Tibial nerve (tissue), 4 donors: ENCODE measurements at places on chromosomes 11 and 22.

DNA sequence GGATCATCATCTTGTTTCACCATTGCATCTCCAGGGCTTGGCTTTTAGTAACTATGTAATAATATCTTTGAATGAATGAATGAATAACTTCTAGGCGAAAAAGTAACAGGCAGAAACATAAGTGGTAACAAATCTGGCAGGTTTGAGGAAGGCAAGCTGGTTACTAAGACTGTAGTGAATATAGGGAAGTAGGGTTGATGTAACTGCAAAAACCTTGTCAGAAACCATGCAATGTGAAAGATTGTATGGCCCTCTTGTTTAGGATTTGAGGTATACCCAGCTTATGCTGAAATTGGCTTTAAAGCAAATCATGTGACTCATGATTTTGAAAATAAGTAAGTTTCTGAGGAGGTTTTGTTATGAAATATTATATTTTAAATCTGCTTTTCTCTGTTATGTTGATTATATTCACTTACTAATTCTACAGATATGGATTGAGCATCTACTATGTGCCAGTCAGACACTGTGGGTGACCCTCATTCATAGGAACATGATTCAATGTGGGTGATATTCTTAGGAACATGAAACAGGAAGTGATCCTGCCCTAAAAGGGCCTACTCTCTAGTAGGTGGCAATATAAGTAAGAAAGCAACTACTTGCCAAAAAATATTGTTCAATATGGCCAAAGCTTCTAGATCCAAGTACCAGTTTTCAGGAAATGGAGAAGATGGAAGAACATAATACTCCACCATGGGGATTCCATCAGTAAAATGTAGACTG lies 115.5 kb upstream of the CCDC90B start:
- no peak for DNase-seq

DNA sequence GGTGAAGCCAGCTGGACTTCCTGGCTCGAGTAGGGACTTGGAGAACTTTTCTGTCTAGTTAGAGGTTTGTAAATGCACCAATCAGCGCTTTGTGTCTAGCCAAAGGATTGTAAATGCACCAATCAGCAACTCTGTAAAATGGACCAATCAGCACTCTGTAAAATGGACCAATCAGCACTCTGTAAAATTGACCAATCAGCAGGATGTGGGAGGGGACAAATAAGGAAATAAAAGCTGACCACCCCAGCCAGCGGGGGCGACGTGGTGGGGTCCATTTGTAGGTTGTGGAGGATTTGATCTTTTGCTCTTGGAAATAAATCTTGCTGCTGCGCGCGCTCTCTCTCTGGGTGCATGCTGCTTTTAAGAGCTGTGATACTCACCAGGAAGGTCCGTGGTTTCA lies 202.9 kb downstream of the MIAT start:
- DNase-seq: no peak

DNA sequence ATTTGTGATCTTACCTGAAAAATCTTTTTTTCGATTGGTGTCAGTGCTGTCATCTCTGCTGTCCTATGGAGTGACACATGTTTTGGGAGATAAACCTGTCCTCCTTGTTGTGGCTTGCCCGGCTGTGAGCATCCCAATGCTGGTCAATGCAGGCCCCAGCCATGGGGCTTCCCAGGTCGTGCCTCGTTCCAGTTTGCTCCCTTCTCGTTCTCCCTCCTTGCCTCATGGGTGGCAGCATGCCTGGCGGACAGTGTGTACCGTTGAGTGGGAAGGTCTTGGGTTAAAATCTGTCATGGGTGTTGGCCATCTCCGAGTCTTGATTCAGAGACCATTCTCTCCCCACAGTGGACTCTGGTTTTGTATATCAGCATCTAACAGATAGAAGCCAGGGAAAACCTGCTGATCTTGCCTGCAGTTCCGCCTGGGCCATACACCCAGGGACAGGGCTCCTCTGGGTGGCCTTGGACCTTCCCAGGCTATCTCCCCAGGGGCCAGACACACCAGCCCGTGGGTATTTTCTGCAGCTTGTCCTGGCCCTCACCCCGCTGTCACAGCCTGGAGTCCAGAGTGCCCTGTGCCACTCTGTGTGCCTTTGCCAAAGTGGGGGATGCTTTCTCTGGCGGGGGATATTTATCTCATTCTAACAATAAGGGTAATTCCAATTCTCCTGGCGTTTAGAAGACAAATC lies 208.1 kb downstream of the TBC1D22A start:
- no peak for DNase-seq

DNA sequence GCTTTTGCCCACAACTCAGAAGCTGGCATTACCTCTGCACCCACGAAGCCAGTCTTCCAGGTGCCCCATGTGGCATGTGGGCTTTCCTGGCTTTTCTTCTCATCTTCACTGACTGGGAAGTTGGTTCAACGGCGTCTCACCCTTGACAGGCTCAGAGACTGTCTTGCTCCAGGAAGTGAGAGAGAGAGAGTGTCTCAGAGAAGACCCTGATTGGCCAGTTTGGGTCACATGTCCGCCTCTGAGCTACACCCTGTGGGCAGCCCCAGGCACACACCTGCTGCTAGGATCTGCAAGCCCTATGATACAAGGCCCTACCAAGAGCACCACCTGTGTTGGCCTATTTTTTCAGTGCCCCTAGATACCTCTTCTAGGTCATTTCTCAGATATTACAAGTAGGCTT lies 39.0 kb downstream of the RTL6 start:
- no peak for DNase-seq

DNA sequence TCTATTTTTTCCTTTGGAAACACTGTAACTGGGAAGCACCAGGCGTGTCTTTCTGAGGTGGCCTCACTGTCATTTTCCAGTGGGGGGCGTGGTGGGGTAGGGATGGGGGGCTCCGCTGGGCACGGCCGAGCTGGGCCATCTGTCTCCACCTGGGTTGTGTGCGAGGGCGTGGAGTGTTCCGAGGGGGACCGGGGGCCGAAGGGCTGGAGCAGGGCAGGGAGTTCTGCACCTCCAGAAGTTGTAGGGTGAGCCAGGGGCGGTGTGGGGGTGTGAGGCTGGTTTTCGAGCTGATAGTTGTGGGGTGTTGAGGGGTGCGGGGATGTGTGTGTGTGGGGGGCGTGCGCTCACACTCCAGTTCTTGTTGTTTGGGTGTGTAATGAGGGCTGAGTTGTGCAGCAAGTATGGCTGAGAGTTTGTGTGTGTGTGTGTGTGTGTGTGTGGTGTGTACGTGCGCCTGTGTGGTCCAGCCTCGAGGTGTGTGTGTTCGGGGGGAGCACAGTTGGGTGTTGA lies 10.8 kb downstream of the YPEL4 start:
- no peak for DNase-seq
